ENCODE measurements at places on chromosomes 1 and 21.

DNA sequence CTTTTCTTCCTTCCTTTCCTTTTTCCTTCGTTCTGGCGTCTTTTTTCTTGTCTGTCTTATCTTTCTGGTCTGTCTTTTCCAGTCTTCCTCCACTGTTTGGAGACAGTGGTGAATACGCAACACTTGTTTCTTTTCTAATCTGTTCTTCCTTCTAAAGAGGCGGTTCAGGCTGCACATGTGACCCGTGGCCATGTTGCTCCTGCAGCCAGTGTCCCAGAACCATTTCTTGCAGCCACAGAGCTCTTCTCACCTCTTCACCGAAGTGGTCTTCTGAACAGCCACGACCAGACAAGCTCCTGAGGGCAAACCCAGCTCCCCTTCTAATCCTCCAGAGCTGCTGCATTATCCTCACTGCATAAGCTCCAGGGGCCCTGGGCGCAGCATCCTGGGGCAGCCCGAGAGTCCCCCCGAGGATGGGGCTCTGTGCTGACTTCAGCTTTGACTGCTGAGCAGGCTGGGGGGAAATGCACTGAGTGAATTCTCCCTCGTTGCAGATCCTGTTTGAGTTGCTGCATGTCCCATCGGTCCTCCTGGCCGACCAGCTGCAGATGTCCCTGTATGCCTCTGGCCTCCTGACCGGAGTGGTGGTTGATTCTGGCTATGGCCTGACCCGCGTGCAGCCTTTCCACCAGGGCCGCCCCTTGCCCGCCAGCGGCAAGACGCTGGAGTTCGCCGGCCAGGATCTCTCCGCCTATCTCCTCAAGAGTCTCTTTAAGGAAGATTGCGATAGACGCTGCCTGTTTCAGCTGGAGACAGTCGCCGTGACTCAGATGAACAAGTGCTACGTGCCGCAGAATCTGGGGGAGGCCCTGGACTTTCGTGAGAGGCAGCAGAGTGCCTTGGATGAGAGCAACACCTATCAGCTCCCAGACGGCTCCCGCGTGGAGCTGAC, 70.4 kb downstream of the ACTL8 start:
- no peak for DNase-seq

GRCh38 chr1:97451046-97451826, 469.6 kb downstream of the DPYD start:
- DNase-seq: no peak

DNA sequence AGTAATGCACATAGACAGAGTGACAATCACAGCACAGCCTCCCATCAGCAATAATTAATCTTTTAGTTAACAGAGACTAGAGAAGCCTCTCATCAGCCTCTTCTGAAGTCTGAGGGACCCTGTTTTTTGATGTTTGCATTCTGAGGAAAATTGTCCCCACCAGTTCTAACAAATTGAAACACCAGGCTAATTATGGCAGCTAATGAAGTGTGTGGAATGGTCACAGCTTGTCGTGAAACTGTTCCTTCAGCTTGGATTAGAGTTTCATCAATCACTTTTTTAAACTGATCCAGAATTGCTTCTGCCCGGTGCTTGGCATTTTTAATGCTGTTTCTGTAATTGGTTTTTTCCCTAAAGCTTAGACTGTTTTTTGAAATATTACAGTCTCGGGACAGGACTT, 208.0 kb downstream of the SPATA17 start:
- DNase-seq: no peak

DNA sequence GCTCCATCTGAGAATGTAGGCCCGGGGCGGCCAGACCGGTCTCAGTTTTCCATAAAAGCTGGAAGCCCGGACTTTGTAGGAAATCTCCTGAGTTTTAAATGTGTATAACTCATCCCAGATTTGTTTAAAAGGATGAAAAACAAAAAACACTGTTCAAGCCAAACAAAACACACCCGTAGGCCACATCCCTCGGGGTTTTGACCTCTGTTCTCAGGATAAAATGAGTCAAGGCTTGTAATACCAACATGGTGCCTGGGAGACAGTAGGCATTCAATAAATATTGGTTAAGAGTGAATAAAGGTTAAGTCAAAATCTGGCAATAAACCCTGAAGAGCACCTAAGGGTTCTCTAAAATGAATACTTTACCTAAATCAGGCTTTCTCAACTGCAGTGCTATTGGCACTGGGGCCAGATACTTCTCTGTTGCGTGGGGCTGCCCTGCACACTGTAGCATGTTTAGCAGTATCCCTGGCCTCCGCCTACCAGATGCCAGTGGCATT, 55.0 kb downstream of the KAZN start:
- DNase-seq: no peak

GRCh38 chr1:157105988-157106812, 6.6 kb upstream of the ETV3L start:
- peak; percentile 91 for DNase-seq

- no peak for DNase-seq
Observed at GRCh38 chr1:30705698-30706097, 17.7 kb downstream of the MATN1 start.

DNA sequence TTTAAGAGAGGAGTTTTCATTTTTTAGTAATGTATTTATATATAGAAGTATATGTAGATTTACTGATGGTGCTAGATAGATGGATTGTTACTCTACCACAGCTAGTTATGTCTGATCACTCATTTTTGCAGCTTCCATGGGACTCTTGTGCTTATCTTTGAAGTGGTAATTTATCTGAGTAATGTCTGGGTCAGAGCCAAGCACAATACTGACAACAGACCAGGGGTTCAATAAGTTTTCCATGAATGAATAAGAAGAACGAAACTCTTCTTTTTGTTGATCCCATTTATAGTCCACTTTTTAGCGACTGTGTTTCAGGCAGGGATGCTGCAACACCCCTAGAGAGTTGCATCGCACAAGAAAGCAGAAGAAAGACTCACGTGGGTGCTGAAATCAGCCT, 935.2 kb downstream of the PLA2G4A start:
- no peak for DNase-seq

DNA sequence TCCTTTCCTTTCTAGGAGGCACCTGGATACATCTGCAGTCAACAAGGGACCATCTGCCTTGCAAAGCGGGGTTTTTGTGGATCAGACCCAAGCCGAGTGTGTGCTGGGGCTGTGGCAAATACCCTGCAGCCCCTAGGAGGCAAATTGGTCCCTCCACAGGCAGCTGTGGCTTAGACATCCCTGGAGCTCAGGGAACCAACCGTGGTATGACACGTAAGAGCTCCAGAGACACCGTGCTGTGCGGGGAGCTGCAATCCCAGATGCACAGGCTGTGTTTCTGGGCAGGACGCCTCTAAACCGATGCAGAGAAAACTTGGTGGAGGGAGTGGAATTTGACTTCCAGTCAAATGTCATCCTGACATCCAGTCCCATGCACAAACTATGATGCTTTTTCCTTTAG, 141.5 kb downstream of the KAZN start:
- no peak for DNase-seq

- DNase-seq: peak; percentile 53
Observed at GRCh38 chr21:32336711-32337110, 38.1 kb downstream of the MRAP start.

DNA sequence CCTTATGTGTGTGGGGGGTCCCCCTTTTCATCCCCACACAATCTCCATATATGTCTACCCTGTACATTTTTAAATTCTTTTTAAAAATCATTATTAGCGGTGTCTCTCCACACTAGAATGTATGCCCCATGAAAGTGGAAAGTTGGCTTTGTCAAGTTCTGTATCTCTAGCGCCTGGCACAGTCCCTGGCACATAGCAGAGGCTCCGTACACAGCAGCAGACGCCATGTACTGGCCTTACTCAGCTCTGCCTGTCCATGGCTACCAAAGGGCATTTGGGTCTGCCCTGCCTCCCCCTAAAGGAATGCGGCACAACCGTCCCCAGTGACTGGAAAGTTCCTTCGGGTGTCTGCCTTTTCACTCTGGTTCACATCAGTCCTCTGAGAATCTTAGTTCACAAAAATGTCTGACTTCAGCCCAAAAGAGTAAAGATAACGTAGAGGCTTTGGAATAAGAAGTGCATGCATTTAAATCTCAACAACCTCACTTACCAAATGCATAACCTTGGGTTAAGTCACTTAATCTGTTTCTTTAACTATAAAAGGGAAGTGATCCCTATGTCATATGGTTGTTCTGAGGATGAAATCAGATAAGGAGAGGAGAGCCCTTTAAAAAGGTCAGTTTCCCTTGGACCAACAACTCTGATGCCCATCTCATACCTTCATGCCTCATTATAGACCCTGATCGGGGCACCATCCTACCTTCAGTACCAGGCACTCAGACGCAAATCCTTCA, 61.1 kb downstream of the CD46 start:
- DNase-seq: no peak

- DNase-seq: no peak
Observed at GRCh38 chr1:154951901-154952657, 3.8 kb downstream of the PBXIP1 start.

DNA sequence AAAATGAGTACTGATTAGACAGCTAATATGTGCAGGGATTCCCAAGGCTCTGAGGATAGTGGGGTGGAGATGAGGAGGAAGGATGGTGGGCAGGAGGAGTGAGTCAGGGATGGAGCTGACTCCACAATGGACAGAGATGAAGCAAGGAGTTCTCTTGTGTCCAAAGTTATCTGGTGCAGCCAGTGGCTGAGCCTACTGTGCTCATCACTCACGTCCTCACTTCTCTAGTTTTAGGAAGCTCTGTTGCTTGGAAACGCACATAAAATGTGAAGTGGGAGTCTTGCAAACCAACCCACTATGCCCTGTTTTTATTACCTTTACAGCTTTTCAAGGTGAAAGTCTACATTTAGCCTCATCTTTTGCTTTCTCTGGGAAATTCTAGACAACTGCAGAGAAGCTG, 36.5 kb upstream of the SAMD13 start:
- no peak for DNase-seq

GRCh38 chr1:57678138-57678537, 254.3 kb upstream of the DAB1 start:
- no peak for DNase-seq

- DNase-seq: no peak
Observed at GRCh38 chr1:153786038-153786790, 11.0 kb downstream of the SLC27A3 start.

DNA sequence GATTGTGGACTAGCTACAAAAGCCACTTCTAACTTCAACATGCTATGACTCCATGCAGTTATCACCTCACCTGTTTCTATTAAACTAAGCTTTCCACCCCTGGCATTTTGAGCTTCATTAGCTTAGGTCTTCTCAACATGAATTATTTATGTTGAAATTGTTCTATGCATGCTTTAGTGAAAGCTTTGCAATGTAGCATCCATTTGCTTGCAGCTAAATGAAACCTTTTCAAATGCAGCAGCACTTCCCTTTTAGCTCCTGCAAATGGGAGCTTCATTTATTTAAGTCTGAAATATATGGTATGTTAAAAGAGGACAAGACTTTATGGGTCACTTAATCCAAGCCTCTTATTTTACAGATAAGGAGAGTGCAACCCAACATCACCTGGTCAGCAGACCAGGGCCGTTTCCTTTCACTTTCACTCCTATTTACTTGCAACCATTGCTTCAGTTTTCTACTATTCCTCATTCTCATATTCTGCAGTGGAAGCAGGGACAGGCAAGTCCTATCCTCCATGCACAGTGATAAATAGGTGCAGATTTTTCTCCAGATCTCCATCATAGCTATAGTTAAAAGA, 56.4 kb upstream of the SAMSN1 start:
- DNase-seq: no peak

GRCh38 chr1:194338241-194338948, 1152.0 kb upstream of the B3GALT2 start:
- peak; percentile 1 for DNase-seq
